Temporal lobe (tissue), 4 donors: ENCODE measurements at places on chromosomes 16 and 17. TPM values are rescaled to one million over a fixed set of nuclear protein-coding genes. Genes with fewer than 3 reads are reported as not detected.

CBX2 gene
- 5.7 TPM for total RNA-seq

GGNBP2 gene
- total RNA-seq, result 57.5 TPM

LRRC75A gene
- 4.7 TPM for total RNA-seq

DOC2A gene
- 13.5 TPM for total RNA-seq

NEUROD2 gene
- 74.5 TPM for total RNA-seq
